MCF 10A (cell line): ENCODE measurements at places on chromosomes 12 and 14.

GRCh38 chr12:124032265-124032886, 59.4 kb downstream of the ZNF664 start:
- peak; percentile 65 for DNase-seq

- no peak for DNase-seq
Observed at GRCh38 chr14:63737582-63738006, 9.7 kb upstream of the SGPP1 start.

GRCh38 chr12:108875682-108876361, 4.1 kb upstream of the DAO start:
- DNase-seq, result no peak

DNA sequence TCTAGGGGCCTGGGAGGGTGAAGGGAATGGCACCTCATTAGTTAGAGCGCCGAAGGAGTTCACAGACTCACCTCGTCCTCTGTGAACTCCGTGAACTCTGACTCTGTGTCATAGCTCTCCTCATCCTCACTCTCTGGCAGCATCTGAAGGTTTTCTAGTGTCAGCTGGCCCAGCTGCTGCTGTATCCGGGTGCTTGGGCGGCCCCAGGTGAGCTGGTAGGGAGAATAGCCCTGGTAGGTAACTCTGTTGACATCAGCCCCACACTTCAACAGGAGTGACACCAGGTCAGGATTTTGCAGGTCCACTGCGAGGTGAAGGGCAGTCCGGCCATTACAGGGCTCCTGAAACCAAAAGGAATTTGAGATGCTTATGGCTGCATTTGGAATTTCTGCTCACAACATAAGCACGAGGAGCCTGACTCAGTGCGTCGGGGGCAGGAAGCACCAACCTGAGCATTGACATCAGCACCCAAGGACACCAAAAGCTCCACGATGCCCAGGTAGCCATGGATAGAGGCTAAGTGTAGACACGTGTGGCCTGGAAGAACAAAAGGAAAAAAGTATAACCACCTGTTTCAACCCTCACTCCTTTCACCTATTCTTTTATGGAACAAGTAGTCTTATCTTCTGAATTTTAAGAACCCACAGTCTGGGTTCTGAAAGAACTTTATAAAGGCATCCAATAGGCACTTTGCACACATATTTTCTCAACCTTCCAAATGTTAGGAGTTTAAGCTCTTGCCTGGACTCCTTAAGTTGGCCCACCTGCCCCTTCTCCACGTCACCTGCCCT, 2.0 kb downstream of the NFKBIA start:
- peak; percentile 53 for DNase-seq

DNA sequence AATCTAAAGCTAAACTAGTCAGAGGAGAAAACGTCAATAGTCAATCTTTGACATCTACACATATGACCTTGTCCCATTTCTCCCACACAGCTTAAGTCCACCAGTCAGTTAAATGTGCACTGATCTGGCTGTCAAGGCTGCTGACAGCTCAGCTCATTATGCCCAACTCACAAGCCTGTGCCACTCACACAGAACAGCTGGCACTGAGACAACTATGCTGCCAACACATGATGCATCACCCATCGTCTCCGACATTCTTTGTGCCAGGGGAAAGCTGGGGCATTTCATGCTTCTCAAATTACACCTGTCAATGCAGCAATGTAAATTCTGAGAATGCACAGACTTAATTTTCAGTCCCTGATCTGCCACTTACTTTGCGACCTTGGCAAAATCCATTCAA, 25.3 kb downstream of the GNS start:
- peak; percentile 99 for DNase-seq
